ENCODE measurements at places on chromosomes 13 and 19.
A peak's percentile ranks its signal among the peaks of the same experiment; 100 is the strongest.

GRCh38 chr19:32890326-32890725 is 20.8 kb upstream of the SLC7A9 start:
- DNase-seq: no peak

DNA sequence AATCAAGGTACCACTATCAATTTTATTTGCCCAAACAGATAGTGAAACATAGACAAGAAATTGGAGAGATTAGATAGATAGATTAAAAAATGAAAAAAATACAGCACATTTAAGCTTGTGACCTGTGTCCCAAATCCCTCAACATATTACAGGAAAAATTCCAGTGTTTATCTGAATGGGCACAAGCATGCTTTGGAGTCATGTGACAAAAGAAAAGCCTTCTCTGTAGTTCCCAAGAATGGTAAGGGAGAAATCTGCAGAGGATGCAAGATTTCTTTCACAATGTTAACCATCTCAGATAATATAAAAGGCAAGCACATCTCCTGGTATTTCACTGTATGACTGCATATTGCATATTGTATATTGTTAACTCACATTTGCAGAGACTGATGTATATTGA is 168.0 kb downstream of the PCDH9 start:
- DNase-seq: no peak

DNA sequence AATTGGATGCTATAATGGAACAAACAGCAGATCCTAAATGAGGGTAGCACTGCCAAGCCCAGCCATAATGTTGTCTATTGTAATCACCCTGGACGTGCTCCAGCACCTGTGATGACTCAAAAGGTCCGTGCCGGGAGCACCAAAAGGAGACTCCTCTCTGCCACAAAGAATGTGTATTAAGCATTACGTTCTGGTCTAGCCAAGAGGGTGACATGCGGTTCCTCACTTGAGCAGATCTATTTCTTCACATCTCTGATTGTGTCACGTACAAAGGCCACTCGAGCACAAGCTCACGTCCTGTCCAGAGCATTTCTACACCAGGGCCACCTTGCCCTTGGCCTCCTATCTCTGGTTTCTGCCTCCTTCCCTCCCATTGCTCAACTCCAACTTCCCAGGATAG is 219.9 kb upstream of the IRS2 start:
- DNase-seq: no peak

- DNase-seq: peak; percentile 72
Observed at GRCh38 chr19:610071-610800, 20.6 kb downstream of the HCN2 start.

- no peak for DNase-seq
Observed at GRCh38 chr19:38512277-38512676, 78.8 kb downstream of the RYR1 start.

- DNase-seq: no peak
Observed at GRCh38 chr19:52219611-52220010, 29.8 kb downstream of the PPP2R1A start.

GRCh38 chr19:46776927-46777911 is 11.2 kb downstream of the SLC1A5 start:
- DNase-seq: no peak

GRCh38 chr13:24858953-24859352 is 95.0 kb downstream of the RNF17 start:
- no peak for DNase-seq

GRCh38 chr19:1162404-1163282 is 11.4 kb downstream of the SBNO2 start:
- DNase-seq: no peak

DNA sequence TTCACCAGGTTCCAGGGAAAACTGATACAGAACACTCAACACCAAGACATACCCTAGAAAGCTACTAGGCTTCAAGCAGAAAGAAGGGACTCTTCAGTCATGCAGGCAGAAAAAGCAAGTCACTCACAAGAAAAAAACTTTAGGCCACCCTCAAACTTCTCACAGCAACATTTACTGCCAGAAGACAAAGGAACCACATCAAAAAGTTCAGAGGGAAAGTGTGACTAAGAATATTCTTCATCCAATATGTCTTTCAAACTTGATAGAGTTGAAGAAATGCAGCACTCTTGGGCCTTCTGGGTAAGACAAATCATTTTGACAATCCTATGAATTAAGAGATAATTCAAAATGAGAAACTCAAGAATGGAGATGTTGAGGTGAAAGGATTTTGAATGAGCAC is 7.7 kb downstream of the DZIP1 start:
- no peak for DNase-seq

GRCh38 chr19:4969772-4970531 is 1.0 kb downstream of the KDM4B start:
- peak; percentile 60 for DNase-seq

DNA sequence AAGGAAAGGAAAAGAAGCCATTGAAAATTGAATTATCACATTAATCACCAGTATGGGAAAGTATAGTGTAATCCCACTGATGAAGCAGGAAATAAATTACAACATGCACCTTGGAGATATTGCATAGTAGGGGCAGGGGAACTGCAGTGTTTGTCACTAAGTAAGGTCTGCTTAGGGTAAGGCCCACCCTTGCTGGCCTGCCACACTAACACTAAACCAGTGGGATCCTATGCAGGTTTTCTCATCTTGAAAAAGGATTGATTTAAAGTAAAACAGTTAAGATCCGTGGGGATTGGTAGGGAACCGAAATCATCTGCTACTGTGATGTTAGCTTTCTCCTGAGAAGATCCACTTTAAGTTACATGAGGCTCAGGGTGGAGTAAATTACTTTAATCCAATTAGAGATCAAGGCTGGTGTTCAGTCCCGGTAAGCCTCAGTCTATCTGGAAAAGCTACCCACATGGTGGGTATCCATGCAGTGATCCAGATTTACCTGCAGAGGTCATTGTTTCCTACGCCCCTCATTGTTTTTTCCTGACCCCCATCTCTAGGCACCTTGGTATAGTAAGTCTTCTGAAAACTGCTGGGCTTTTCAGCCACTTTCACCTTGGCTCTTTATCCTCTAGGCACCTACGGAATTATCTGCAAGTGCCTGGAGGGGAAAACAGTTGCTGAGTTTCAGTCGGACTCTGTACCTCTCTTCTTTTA is 1014.9 kb upstream of the ATXN8OS start:
- DNase-seq: no peak

GRCh38 chr13:82879921-82880320 is 1002.4 kb downstream of the SLITRK1 start:
- DNase-seq: no peak

GRCh38 chr13:75372923-75373841 is 108.8 kb downstream of the TBC1D4 start:
- no peak for DNase-seq

- DNase-seq: no peak
Observed at GRCh38 chr13:34634448-34634847, 307.6 kb upstream of the NBEA start.

DNA sequence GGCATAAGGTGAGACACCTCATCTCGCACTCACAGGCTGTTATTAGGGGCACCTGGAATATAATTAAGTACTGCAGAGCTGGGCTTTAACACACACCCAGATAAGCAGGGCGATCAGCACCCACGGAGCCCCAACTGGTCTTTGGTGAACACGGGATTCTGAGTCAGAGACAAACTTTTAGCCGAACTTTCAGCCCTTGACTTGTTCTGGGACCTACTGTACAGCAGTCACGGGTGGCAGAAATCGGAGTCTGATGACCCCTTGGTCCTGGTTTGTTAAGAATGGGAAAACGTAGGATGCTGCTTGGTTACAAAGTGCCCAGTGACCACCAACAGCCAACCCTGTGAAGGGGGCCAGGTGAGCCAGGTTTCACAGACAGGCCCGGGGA is 9.0 kb downstream of the SH3GL1 start:
- DNase-seq: no peak

DNA sequence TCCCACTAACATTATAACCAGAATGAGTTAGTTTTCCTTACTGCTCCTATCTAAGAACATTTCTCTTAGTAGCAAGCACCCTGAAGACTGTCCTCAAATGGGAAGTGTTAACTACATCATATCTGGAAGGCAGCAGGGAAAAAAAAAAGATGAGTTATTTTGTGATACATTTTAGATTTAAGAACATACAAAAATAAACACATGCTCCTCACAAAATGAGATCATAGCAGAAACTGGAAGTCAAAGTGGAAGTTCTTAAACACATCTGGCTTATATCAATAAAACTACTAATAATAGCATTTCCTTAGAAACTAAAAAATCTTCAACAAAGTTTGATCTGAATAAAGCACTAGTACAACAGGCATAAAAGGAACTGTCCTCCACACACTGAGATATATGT is 70.4 kb downstream of the SLITRK6 start:
- DNase-seq: no peak

DNA sequence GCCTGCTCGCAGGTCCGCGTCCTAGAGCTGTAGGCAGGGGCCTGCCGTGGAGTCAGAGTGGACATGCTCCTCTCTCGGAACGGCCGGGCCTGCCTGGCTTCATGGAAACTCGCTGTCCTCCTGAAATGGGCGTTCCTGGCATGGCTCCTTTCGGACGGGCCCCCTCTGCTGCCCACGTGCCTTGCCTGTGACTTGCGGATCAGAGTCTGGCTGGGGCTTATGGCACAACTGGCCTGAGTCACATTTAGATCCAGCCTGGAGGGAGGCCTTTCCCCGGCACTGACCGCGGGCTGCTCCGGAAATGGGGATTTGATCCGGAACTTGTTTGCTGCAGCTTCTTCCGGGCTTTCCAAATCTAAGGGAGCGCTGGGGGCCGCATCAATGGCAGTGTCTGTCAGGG is 28.1 kb downstream of the THSD1 start:
- DNase-seq: no peak

DNA sequence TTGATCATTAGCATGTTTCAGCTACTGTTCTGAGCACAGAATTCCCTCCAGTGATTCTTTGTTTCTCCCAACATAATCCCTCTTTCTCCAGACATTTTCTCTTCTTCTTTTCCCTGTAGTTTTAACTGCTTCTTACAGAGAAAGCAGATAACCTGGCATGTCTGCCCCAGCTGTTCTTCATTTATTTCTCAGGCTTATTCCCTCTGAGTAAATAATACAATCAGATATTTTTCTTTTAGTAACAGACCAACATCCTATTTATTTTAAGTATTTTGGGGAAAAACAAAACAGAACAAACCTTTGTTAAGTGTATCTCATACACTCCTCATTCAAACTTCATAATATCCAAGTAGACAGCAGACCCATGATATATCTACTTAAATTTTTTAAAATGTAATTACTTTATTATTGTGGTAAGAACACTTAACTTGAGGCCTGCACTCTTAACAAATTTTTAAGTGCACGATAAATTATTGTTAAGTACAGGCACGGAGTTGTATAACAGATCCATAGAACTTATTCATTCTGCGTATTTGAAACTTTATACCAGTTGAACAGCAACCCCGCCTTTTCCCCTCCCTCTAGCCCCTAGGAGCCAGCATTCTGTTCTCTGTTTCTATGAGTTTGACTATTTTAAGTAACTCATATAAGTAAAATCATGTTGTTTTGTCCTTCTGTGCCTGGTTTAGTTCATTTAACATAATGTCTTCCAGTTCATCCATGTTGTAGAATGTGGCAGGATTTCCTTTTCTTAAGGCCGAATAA is 540.0 kb downstream of the LMO7 start:
- DNase-seq: no peak

DNA sequence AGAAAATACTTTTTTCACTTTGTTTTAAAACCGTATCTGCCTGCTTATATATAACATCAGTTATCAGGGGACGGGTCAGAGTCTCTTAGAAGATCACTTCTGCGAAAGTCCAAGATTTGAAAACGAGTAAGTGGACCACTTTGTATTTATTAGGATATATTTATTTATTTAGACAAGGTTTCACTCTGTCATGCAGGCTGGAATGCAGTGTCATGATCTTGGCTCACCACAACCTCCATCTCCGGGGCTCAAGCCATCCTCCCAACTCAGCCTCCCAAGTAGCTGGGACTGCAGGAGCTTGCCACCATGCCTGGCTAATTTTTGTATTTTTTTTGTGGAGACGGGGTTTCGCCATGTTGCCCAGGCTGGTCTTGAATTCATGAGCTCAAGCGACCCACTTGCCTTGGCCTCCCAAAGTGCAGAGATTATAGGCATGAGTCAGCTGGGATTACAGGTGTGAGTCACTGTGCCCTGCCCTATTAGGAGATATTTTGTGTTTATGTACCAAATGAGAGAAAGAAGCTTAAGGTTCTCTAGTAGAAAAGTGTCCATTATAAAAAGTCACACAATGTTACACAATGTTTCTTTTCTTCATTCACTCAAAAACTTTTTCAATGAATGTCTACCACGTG is 39.5 kb downstream of the RASL11A start:
- DNase-seq: no peak

DNA sequence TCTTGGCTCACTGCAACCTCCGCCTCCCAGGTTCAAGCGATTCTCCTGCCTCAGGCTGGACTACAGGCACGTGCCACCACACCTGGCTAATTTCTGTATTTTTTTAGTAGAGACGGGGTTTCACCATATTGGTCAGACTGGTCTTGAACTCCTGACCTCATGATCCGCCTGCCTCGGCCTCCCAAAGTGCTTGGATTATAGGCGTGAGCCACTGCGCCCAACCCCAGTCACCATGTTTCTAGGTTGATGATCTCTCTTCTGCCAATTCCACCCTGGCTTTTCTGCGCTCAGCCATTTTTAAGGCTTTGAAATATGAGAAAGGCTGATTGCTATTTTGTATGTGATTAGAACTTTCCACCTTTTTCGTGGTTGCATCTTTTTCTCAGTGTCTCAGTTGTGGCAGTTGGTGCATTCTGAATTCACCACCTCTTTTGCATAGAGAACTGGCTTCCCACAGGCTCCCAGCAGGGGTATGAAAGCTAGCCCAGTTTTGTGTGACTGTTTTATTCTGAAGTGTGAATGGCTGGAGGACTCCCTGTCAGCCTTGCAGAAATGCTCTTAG is 15.5 kb downstream of the CEACAM1 start:
- DNase-seq: no peak

DNA sequence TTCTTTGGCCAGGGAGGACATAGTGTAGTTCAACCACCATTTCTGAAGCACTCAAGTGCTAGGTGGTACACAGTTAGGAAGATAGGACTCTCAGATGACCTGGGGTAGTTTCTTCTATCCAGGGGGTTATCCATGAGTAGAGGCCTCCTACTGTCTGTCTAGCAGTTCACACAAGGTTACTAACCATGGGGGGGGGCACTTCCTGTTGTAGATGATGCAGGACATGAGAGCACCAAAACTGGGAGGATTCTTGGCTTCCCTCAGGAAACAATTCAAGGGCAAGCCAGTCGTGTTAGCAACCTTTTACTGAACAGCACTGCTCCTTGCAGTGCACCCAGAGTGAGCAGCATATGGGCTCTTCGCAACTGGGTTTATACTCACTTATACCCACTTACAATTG is 8.9 kb upstream of the TPP2 start:
- no peak for DNase-seq

GRCh38 chr19:58429745-58430144 is 10.2 kb downstream of the ZNF132 start:
- no peak for DNase-seq

DNA sequence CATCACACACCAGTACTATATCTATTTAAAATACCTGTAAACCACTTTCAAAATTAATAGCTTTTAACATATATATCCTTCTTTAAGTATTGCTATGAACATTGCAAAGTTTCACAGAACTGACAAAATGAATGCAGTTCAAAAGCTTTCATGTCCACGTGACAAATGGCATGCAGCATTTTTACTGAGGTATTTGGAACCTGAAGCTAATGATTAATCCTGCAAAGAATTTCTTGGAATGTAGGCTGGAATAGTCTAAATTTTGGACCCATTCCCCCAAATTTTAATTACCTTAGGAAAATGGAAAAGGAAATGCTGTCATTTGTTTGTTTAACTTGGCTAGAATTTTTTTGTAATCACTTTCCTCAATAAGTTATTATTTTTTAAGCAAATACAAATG is 423.8 kb upstream of the GPC6 start:
- DNase-seq: no peak

- DNase-seq: no peak
Observed at GRCh38 chr13:59721926-59722910, 441.5 kb downstream of the DIAPH3 start.
